Thymus (tissue), 14 donors: ENCODE measurements at places on chromosomes 11 and 22.

GRCh38 chr11:71482746-71483364 lies 29.9 kb downstream of the NADSYN1 start:
- no peak for DNase-seq

GRCh38 chr11:5197536-5197935 lies 2.9 kb downstream of the OR51V1 start:
- DNase-seq, result no peak

- no peak for DNase-seq
Measured at GRCh38 chr11:78798663-78799062, 224.0 kb upstream of the NARS2 start.

GRCh38 chr11:64638018-64638665 lies 47.1 kb downstream of the SLC22A12 start:
- no peak for DNase-seq

GRCh38 chr11:2794046-2794967 lies 91.3 kb downstream of the CDKN1C start:
- DNase-seq, result no peak

DNA sequence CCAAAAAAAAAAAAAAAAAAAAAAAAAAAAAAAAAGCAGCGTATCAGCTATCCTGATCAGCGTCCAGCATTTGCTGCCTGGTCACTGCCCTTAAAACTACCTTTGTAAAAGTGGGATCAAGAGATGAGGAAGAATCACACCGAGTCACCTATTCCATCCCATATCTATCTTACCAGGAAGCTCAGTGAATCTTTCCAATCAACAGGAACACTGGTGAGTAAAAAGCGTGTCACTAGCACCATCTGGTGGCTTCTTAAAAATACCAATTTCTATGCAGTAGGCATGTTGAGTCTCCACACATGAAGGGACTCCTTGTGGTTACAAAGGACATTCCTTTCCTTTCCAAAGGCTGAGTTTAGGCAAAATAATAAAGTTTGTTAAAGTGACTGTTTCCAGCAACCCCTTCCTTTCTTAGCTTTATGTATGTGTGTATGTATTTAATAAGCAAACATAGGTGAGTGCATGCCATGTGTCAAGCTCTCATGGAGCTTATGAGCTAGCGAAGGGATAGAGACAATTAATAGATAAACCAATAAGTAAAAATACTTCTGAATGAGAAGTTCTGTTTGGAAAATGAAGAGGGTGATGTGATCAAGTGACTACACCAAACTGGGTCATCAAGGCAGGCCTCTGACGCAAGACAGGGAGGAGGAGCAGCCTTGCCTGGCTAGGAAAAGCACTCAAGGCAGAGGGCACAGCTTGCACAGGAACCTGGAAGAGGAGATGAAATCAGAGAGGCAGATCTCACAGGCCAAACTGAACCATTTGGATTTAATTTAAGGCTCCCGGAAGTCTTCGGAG lies 13.9 kb upstream of the TP53AIP1 start:
- DNase-seq, result peak; percentile 44

DNA sequence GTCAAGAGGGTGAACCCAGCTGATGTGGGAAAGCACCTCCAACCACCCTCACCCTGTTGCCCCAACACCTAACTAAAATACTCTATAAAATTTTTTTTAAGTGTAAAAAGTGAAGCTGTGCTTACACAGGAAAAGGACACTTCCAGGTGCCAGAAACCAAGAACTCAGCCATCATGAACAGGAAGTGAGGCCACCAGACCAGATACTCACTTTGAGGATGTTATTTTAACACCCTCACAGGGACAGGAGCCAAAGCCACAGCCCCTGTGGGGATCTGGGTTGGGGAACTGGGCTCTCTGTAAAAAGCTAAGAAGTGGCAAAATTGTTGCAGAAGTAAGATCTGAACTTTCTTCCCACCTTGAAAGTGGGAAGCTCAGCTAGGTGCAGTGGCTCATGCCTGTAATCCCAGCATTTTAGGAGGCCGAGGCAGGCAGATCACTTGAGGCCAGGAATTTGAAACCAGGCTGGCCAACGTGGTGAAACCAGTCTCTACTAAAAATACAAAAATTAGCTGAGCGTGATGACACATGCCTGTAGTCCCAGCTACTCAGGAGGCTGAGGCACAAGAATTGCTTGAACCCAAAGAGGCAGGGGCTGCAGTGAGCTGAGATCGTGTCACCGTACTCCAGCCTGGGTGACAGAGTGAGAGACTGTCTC lies 3.8 kb downstream of the RSPH14 start:
- DNase-seq, result no peak

DNA sequence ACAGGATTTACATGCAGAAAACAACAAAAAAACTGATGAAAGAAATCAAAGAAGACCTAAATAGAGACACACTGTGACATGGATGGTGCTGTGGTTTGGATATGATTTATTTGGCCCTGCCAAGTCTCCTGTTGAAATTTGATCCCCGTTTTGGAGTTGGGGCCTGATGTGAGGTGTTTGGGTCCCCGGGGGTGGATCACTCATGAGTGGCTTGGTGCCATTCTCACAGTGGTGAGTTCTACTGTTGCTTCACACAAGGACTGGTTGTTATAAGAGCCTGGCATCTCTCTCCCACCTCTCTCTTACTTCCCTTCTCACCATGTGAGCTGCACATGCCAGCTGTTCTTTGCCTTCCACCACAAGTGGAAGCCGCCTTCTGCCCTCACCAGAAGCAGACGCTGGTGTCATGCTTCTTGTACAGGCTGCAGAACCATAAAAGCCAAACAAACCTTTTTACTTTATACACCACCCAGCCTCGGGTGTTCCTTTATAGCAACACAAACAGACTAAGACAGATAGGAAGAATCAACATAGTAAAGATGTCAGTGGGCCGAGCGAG lies 7.8 kb upstream of the RTL6 start:
- no peak for DNase-seq

GRCh38 chr11:111735262-111736116 lies 30.7 kb downstream of the PPP2R1B start:
- no peak for DNase-seq

- no peak for DNase-seq
Measured at GRCh38 chr11:8038811-8039529, 42.0 kb upstream of the TUB start.

DNA sequence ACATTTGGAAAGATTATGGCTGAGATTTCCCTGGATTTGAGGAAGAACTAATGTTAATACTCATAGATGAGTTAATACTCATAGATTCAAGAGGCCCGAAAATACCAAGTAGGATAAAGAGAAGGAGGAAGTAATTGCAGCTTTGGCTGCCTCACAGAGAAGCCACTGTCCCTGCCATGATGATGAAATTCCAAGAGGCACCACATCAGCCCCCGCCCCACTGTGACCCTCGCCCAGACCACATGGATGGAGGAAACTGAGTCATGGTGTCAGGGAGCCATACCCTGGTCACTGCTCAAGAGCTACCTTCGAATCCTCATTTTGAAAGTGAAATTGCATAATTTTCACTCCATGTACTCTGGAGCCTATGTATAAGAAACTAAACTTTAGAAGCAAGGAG lies 92.9 kb upstream of the SLC22A12 start:
- no peak for DNase-seq

GRCh38 chr11:44456544-44457300 lies 108.7 kb upstream of the CD82 start:
- DNase-seq, result no peak

- no peak for DNase-seq
Measured at GRCh38 chr22:28231441-28231840, 312.4 kb upstream of the PITPNB start.

DNA sequence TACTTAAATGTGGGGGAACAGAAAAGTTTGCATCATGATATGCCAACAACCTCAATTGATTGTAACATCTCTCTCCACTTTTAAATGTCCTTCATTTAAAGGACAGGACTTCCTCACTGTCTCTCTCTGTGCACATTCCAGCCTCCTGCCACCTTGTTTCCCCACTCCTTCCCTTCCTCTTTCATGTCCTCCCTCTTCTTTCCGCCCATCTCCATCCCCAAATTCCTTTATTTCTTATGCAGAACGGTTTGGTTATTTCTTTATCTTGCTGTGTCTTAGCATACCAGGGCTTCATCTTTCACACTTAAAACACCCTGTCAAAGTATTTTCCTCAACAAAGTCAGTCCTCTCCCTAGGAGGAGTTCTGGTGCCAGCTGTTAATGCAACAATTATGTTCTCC lies 293.8 kb downstream of the NXPE2 start:
- DNase-seq, result no peak
